ENCODE measurements at places on chromosomes 7 and 10.

DNA sequence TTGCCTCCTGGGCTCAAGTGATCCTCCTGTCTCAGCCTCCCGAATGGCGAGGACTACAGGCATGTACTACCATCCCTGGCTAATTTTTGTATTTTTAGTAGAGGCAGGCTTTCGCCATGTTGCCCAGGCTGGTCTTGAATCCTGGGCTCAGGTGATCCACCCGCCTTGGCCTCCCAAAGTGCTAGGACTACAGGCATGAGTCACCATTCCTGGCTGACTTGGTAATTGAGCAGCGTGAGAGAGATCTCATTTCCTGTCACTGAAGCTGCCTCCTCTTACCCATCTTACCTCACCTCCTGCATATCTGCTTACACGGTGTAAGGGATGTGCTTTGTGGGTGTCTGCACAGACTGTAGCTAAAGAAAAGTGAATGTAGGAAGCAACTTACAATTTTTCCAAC, 9.7 kb downstream of the IFIT3 start:
- DNase-seq, result no peak

- peak; percentile 87 for DNase-seq
These were observed 46.1 kb upstream of the ZMIZ1 start for GRCh38 chr10:79022565-79023230.

DNA sequence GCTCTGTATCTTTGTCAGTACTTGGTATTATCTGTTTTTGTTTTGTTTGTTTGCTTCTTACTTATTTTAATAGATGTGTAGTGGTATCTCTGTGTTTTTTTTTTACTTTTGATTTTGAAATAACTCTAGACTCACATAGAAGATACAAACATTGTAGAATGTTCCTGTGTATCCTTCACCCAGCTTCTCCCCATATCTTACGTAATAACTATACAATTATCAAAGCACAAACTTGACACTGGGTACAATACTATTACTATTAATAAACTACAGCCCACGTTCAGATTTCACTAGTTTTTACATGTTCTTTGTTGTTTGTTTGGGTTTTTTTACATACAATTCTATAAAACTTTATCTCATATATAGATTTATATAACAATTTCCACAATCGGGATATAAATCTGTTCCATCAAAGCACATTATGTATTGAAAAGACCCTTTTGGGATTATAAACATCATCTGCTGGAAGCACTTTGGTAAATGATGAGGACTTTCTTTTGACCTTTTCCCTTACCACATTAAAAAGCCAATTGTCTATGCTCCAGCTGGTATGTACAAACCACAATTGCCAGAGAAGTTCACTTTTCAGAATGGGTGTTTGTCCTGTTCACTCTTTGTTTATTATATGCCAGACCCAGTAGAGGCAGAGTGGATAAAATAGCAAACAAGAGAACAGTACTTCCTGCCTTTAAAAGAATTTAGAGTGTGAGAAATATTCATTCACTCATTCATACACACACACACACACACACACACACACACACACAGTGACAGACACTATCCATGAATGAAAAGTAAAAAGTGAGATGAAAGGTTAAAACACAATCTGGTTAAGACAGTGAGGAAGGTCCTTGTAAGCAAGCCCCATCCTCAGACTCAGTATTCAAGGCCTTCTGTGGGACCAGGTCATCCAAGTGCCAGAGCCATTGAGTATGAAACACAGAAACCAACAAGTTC, 113.0 kb downstream of the SGMS1 start:
- DNase-seq, result no peak

DNA sequence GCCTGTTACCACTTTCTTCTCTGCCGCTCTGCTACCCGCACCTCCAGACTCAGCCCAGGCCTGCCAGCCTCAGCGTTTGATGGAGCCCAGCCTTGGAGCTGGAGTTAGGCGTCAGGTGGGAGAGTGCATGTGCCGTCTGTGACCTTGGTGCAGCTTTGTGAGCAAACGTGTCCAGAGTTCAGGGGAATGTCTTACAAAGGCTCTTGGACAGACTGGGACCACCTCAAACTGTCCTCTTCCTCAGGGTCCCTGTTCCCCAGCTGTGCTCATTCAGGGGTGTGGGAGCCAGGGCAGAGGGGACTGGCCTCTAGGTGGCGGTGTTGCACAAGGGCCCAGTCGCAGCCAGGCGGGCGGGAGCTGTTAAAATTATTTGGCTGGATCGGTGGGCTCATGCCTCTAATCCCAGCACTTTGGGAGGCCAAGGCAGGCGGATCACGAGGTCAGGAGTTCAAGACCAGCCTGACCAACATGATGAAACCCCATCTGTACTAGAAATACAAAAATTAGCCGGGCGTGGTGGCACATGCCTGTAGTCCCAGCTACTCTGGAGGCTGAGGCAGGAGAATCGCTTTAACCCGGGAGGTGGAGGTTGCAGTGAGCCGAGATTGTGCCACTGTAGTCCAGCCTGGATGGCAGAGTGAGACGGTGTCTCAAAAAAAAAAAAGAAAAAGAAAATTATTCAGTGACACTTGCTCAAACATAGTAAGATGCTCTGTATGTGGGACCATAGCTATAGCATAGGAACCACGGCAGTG, 89.2 kb downstream of the ADCY1 start:
- DNase-seq, result peak; percentile 18

DNA sequence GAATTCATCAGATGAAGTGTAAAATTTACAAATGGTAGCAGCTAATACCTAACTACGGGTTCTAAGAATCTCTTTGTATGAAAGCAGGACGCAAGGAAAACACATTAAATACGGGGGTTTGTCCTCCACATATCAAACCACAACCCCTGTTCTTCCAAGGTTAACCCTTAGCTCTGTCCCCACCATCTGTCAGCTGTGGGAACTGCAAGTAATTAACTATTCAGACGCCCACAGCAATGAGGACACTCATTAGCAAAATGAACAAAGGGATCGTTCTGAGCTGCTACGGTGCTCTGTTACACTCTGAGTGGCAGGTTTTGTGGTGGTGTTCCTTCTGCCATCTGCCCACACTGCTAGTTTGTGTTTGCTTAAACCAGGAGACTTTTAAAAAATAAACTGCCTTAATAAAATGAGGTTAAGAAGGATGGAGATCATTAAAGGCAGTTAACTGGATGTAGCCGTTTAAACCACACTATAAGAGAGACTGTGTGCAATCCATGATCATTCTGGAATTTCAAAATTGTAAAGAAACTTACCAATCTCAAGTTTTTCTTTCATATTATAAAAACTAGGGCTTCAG, 51.4 kb downstream of the C10orf67 start:
- peak; percentile 42 for DNase-seq

DNA sequence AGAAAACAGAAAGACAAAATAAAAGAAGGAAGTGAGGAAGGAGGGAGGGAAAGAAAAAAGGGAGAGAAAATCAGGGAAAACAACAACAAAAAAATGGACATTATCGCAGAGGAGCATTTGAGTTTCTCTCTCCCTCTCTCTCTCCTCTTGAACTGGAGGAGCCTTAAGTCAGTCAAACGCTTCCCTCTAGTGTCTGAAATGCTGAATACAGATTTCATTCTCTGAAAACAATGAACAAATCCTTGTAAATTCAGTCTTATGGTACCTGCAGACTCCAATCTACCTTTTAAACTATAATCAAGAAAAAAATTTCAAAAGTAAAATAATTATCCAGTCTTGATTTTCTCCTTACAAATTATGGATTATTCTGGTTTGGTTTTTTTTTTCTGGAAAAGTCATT, 89.2 kb upstream of the PFKP start:
- peak; percentile 36 for DNase-seq

DNA sequence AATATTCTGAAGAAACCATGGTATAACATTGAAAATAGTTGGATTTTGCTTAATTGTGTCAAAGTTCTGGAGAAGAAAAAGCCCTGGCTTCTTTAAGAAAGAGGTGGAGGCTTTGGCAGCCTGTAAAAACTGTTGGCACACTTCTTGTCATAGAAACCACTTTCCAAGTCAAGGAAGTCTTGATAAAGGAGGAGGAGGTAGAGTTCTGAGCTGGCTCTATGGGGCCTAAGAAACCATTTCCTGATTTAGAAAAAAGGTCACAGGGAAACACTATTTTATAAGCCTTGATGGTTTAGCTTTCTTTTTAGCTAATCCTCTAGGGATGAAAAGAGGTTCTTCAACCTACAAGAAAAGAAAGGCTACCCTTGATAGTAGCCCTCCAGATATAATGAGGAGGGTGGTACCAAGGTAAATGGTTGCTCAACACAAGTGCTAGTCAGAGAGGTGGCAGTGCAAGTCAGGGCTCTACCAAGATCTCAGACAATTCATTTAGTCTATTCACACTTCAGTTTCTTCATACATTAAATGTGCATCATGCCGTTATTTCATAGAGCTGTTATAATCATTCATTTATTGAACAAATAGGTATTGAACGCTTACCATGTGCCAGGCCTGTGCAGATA, 346.9 kb downstream of the RNLS start:
- DNase-seq, result no peak

GRCh38 chr10:70494536-70494935, 16.0 kb downstream of the PALD1 start:
- DNase-seq, result no peak

DNA sequence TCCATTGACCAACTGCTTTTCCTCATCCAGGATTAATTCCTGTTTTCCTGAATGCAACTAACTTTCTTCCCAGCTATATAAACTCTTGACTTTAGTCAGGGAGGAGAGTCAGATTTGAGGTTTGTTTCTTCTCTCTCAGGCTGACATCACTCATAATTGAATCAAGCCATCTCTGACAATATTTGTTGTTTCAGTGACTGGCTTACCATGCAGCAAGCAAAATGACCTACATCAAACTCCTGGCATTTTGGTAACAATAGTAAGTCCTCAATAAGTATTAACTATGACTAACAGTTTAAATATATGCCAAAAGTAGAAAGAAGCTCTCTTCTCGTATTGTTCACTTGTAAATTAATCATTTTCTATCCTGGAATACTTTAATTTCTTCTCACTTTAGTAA, 625.7 kb upstream of the KCND2 start:
- no peak for DNase-seq

DNA sequence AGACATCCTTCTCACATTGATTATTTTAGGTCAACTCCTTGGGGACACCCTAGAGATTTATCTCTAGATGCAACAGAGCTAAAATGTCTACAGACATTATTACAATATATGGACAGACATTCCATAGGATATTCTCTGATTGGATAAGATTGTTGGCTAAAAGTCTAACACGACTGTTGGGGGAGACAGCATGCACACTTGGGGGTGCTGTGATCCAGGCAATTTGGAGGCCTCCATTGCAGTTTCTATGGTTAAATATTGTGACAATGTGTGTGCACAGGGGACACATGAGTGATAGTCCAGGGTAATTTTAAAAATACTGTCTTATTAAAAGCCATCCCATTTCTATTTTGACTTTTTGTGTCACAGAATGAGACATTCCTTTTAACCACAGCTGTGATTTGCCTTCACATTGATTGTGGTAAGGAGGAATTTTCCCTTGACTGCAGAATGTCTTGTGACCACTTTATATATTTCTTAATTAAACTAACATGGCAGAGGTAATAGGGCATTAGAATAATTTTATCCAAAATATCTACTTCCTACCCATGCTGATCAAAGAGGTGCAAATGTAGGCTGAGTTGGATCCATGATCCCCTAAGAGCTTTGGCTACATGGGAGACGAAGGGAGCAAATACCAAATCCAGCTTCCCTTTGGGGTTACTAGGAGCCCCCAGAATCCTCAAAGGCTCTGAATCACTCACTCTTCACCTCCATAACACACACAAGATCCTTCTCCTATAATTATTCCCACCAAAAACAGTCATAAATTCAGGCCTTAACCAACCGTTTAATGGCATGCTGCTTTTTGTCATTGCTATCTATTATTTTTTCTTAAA, 7.3 kb downstream of the TFPI2 start:
- no peak for DNase-seq

DNA sequence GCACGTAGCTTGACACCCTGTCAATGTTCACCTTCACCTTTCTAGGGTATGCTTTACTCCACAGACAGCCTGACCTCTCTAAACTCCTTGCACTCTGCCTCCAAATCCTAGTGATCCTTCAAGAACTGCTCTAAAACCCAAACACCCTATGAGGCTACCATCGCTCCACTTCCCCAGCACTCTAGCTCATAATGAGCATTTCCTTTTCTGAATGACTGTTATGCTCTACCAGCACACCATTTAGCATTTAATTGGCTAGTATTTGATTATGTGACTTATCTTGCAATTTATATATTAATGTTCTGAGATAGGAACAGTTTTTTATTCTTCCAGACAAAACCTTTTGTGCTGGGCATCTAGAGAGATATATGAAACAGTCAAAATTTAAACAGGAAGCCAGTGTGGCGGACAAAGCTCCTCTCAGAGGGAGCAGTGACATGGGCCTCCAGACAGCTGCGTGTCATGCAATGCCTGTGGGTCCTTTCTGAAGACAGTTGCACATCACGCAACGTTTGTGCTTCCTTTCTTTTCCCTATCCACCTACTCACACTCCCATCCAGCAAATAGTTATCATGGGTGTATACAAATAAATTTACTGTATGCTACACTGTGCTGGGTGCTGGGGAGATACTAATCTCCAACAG, 86.3 kb downstream of the ALOX5 start:
- no peak for DNase-seq

DNA sequence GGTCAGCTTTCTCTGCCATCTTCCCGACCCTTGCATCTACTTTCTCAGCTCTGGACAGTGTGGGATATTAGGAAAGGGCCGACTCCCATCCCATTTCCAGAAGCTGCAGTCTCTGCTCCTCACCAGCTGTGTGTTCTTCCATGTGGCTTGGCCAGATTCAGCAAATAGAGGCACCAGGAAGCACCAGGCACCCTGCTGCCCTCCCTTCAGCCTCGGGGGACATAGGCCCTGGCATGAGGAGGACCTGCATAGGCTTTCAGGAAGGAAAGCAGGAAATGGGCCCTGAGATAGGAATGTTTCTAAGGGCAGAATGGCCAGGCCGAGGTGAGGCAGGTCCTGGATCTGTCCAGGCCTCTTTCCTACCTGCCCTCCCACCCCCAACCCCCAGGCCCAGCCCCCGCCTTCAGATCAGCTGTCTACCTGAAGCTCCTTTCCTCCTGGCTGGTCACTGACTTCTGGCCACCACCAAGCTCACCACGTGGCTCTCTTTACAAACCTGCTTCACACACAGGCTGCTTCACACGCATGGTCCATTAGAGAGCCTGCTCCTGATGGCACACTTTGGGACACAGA, 27.5 kb upstream of the PURB start:
- DNase-seq, result no peak

DNA sequence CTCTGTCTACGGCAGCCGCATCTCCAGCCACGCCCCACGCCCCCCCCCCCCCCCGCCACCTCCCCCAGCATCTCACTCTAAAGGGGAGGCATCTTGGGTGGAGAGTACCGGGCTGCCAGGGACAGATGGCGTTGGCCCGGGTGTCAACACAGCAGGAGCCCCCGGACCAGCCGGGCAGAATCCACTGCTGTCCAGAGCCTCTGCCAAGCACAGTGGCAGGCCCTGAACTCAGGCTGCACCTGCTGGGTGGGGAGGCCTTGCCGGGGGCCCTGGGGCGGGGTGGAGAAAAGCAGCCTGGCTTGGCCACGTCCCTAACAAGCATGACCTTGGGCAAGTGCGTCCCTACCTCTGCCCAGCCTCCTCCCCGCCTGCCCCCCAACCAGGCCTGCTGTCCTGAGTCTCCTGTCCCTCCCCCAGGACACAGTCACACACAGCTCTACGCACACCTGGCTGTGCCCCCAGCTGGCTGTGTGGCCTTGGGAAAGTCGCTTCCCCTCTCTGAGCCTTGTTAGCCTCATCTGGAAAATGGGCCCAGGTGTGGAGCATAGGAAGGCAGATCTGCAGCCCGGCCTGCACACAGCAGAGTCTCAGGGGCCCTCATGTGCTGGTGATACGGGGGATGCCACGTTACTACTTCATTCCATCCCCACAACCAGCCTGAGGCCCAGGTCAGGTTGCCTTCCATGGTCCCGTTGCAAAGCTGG, 45.2 kb downstream of the MICALL2 start:
- no peak for DNase-seq

Measured in HEK293T (cell line).